Immature natural killer cell (primary cell): ENCODE measurements at places on chromosomes 2 and 18. TPM values are rescaled to one million over a fixed set of nuclear protein-coding genes. Genes with fewer than 3 reads are reported as not detected.

Gene IL18R1
- 49.9 TPM for polyA plus RNA-seq

GRCh38 chr2:165700531-165700930 is 93.5 kb downstream of the GALNT3 start:
- no peak for DNase-seq

GRCh38 chr2:223217373-223217772 is 165.4 kb downstream of the KCNE4 start:
- no peak for DNase-seq

DNA sequence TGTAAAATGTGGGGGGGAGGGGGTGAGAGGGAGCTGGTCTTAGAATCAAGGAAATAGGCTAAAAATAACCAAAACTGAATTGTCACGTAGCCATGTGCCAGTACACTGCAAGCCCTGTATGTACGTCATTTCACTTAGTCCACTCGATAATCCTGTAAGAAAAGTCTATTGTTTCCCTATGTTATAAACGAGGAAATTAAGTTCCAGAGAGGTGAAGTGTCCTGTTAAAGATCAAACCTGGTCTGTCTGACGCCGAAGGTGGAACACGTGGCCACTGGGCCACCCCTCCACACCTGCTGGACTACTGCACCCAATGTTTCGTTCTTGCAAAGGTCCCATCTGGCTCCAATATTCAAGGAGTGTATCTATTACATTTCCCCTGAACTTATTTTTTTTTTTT is 29.6 kb downstream of the TFCP2L1 start:
- no peak for DNase-seq
